RPMI7951 (cell line): ENCODE measurements at places on chromosomes 16 and 17.
A peak's percentile ranks its signal among the peaks of the same experiment; 100 is the strongest.

GRCh38 chr16:85517563-85518179, 95.5 kb upstream of the GSE1 start:
- DNase-seq = no peak

DNA sequence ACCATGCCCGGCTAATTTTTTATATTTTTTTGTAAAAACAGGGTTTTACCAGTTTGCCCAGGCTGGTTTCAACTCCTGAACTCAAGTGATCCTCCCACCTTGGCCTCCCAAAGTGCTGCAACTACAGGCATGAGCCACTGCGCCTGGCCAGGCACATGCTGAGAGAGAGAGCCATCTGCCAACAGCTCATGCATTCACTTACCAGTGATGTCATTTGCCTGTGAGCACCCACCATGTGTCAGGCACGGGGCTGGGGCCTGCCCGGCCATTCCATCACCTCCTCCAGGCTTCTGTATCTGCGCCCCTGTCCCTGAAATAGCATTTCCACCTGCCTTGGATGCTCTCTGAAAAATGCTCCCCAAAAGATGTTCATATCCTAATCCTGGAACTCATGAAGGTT, 43.6 kb upstream of the PEMT start:
- no peak for DNase-seq

DNA sequence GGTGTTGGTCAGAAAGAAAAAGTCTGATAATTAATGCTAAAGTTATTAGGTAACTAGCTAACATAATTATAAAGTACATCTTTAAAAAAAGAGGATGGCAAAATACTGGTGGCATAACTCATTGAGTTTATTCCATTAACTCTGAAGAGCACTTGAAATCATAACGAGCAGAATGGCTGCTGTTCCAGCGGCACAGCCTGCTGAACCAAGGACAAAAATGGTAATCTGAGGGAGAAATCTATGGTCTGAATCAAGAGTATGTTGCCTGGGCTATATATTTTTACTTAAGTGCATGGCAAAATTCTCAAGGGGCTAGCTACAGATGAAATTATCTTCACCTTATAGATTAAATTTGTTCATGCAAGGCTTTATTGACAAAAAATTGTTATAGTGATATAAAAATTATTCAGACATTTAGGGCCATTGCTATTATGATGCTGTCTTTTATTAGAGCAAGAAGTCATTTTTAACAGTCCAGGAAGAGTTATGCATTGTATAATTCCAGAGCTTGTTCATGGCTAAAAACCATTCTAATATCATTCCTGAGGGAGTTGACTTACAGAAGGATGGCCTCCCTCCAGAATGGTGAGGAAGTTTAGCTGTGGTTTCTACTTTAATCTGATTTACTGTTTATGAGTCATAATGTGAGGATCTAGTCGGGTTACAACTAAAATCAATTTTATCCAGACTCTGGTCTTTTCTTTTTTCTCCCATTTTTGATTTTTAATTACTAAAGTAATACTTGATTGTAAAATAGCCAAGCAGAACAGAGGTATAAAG, 41.4 kb upstream of the ANKFN1 start:
- peak; percentile 25 for DNase-seq

GRCh38 chr16:29734786-29735185, 11.0 kb downstream of the C16orf54 start:
- no peak for DNase-seq

DNA sequence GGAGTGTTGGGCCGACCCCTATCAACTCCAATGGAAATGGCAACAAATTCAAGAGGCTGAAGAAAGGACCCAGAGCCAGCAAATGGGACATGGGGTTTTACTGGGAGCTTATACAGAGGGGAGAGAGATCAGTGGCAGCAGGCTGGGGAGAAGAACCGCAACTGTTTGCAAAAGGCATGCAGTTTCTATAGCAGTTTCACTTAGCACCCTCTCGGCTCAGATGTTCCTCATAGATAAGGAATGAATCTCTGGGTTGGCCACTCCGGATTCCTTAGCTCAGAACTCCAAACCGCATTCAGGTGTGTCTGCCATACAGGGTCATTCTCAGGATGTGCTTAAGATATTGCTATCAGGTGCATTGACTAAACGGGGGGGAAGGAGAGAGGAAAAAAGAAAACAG, 71.1 kb upstream of the RPL38 start:
- DNase-seq = no peak
